Thoracic aorta (tissue), 2 donors: ENCODE measurements at places on chromosomes 13 and 19.

GRCh38 chr19:15170345-15170744 is 30.4 kb downstream of the NOTCH3 start:
- H3K4me3 ChIP-seq = no peak overlapping the region
- H3K4me1 ChIP-seq = no peaks in the 10 kb centered on the region
- H3K36me3 ChIP-seq = peaks cover 80% of the 10 kb centered on the region
- no peaks in the 10 kb centered on the region for H3K27me3 ChIP-seq
- no peak for DNase-seq
- no peak overlapping the region for H3K27ac ChIP-seq

GRCh38 chr19:28504139-28504538 is 708.8 kb downstream of the UQCRFS1 start:
- H3K27ac ChIP-seq = no peak overlapping the region
- no peaks in the 10 kb centered on the region for H3K27me3 ChIP-seq
- no peak for DNase-seq

GRCh38 chr19:51441410-51442390 is 16.6 kb downstream of the SIGLEC8 start:
- H3K27me3 ChIP-seq = no peaks in the 10 kb centered on the region
- H3K27ac ChIP-seq = no peak overlapping the region

GRCh38 chr19:48873476-48874302 is 1.5 kb downstream of the PPP1R15A start:
- peak overlapping the region; percentile 95 for H3K4me3 ChIP-seq
- peak overlapping the region; percentile 100 for H3K27ac ChIP-seq
- peaks cover 40% of the 10 kb centered on the region for H3K36me3 ChIP-seq

DNA sequence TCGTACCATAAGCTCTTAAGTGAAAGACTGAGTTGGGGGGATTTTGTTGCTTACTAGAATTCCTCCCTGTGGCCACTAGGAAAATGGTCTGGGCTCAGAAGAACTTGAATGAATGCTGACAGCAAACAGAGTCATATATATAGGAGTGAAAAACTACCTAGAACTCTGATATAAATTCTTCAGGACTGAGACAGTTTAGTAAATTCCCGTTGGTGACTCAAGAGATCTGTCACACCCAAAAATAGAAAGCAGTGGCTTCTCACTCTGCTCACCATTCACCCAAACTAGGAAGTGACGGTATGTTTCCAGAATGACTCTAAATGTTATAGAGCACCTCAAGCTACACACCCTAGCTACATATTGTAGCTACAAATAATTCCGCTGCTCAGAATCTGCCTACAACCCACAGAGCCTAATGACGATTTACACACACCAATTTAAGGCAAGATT is 116.2 kb downstream of the TBC1D4 start:
- no peaks in the 10 kb centered on the region for H3K27me3 ChIP-seq
- H3K4me1 ChIP-seq = peaks cover 11% of the 10 kb centered on the region
- no peak for DNase-seq
- H3K4me3 ChIP-seq = no peak overlapping the region

DNA sequence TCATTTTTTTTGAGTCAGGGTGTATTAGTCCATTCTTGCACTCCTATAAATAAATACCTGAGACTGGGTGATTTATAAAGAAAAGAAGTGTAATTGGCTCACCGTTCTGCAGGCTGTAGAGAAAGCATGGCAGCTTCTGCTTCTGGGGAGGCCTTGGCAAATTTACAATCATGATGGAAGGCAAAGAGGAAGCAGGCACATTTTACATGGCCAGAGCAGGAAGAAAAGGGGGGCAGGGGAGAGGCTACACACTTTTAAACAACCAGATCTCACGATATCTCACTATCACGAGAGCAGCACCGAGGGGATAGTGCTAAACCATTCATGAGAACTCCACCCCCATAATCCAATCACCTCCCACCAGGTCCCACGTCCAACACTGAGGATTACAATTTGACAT is 44.5 kb upstream of the MIR17HG start:
- H3K4me1 ChIP-seq = no peaks in the 10 kb centered on the region
- H3K36me3 ChIP-seq = no peaks in the 10 kb centered on the region
- no peak overlapping the region for H3K27ac ChIP-seq
- no peak for DNase-seq
- H3K4me3 ChIP-seq = no peak overlapping the region
- no peaks in the 10 kb centered on the region for H3K27me3 ChIP-seq
